ENCODE measurements at places on chromosomes 1 and 21.

GRCh38 chr1:246417813-246418564 is 89.1 kb downstream of the SMYD3 start:
- no peak for DNase-seq

- DNase-seq, result no peak
Measured at GRCh38 chr1:115768549-115768948, at the start of gene CASQ2. Gene CASQ2, minus strand, starts transcription at chr1:115768714. Its CDS starts 173 bp downstream, at chr1:115768541.

DNA sequence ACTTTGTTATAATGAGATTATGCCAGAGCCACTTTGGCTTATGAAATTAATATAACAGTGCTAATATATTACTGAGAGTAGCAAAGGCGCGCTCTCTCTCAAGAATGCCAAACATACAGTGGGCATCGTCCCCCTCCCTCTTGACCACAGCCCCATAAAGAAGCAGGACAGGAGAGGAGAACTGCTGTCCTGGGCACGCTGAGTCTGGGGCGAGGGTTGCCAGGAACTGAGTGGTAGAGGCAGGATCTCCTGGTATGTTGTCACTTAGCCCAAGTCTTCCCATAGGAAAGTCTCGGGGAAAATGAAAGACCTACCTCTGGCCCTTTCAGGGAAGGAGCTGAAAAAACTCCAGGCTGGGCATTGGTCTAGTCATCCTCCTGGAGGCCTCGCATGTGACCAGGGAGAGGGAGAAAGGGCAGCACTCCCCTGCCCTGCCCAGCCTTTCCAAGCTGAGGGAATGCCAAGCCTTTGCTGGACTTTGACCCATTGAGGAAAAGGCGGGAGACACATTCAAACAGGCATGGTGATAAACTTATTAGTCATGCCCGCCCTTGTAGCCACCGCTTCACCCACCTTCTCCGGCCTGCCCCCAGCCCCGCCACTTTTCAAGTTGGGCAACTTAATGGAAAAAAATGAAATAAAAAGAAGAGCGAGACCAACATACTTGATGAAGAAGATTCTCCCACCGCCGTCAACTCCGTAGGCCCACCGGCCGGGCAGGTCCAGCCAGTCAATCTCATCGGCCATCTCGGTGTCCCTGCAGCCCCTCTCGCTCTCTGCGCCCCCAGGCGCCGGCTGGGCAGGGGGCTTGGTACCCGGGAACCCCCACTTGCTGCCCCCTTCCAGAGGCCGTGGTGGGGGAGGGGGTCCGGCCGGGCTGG is 17.4 kb upstream of the PLEKHA6 start:
- no peak for DNase-seq

DNA sequence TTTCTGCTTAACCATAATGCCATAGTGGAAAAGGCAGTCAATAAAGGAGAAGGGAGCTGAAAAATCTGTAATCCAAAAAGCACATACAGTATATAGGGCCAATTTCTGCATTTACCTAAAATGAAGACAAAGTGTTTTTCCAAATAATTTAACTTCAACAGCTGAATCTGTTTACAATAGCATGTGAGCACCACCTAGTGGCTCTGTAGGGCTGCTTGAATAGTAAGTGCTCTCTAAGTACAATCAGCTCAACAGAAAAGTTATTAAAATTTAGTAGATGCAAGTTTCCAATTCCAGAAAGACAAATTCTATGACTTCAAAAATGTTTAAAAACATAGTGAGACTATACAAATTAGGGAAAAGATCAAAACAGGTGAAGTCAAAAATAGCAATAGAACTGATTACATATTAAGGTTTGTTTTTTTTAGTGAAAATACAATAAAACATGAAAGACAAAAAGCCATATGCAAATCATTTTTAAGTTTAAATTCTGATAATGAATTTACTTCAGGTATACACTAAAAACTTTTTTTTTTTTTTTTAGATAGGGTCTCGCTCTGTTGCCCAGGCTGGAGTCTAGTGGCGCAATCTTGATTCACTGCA is 220.0 kb downstream of the SETD4 start:
- DNase-seq, result peak; percentile 14

- DNase-seq, result no peak
Measured at GRCh38 chr1:239237912-239238311, 148.5 kb upstream of the CHRM3 start.

DNA sequence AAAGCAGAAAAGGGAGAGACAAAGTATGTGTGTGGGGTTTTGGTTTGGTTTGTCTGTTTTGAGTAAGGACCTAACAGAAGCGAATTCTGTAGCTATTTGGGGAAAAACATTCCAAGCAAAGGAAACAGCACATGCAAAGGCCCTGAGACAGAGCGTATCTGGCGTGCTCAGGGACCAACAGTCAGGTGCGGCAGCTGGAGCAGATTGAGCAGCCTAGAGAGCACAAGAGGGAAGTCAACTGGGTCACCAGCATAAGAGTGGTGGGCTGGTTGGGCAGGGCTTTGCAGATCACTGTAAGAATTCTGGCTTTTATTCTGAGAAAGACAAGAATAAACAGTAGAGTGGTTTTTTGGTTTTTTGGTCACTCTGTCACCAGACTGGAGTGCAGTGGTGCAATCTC is 11.8 kb downstream of the TGFBR3 start:
- DNase-seq, result no peak

- no peak for DNase-seq
Measured at GRCh38 chr1:173017792-173018191, 32.9 kb downstream of the TNFSF18 start.

DNA sequence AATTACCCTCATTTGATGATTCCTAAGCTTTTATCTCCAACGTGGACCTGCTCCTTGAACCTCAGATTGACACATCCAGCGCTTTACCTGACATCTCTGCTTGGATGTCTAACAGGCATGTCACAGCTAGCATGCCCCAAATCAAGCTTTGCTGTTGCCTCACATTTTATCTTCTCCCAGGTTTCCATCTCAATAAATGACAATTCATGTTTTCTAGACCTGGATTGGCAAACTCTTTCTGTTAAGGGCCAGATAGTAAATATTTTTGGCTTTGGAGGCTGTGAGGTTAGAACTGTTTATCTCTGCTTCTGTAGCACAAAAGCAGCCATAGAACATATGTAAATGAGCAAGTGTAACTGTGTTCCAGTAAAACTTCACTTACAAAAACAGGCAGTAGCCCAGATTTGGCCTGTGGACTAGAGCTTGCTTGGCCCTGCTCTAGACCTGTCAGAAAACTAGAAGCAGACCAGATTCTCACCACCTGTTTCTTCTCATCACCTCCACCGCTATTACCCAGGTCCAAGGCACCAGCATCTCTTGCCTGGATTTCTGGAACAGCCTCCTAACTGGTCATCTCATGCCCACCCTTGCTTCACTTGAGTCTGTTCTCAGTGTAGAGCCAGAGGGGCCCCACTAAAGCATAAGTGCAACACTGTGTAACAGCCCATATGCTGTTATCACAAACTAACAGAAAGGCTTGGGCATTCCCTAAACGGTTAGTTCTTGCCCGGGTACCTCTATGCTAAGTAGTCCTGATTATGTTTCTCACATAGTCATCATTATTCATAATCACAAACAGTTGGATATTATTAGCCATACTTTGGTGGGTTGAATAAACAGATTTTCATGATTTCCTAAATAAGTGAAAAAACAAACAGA is 42.3 kb downstream of the UBE4B start:
- no peak for DNase-seq

DNA sequence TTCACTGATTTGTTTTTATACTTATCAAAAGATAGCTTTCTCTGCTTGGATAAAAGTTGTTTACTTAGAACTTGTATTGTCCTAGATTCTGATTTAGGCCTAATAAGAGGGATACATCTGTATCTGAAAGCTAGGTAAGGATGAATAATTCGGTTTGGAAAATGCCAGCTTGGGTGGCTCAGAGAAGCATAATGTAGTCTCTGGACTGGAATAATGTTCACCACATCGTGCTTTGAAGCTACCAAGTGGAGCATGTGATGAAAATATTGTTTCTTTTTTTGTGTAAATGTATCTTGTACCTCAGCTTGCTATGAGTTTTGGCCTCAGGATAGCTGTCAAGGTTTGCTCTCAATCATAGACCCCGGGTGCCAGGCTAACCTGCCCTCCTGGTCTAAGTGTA is 49.2 kb downstream of the VPS13D start:
- no peak for DNase-seq

DNA sequence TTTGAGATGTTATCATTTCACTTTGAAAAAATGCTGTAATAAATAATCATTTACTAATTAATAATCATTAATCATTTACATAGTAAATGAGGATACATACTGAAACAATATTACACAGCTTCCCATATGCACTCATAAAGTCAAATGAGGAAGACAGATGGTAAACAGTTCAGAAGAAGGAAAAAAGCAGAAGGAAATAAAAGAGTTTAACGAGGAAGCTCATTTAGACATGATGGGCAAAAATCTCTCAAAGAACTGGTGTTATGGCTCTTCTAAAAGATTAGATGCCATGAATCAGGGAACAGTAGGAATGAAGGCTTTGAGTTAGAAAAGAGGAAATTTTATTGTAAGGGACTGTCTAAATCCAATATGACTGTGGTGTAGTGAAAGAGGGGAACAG is 347.6 kb downstream of the PTPRC start:
- no peak for DNase-seq

DNA sequence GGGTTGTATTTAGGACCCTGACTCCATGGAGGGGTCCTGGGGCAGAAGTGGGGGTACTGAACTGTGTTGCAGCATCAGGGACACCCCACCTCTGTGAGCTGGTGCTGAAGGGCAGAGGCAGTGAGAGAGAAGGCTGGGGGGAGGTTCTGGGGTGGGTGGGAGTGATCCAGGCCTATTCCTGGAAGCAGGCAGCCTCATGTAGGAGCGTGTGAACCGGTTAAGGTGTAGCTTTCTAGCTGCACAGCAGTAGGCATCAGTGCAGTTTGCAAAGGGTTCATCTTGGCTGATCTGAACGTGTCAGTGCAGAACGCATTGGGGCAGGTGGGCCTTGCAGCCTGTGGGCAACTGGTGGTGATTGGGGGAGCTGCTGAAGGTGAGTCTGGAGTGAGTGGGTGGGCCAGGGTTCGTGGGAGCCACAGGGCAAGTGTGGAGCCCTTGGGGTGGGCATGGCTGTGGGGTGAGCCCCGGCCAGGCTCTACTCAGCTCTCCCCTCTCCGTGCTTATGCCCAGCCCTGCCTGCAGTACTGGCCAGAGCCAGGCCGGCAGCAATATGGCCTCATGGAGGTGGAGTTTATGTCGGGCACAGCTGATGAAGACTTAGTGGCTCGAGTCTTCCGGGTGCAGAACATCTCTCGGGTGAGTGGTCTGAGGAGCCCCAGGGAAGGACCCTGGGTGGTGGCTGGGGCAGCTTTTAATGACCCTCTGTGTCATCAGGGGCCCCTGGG is 86.7 kb downstream of the PTPRU start:
- DNase-seq, result no peak

DNA sequence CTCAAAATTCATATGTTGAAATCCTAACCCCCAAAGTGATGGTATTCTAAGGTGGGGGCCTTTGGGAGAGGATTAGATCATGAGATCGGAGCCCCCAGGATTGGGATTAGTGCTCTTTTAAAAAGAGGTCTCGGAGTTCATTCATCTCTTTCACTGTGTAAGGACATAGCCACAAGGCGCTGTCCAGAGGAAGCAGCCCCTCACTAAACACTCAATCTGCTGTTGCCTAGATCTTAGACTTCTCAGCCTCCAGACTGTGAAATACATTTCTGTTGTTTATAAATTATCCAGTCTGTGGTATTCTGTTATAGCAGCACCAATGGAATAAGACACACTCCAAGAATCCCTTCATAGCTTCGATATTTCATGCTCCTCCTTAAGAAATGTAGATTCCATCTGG is 12.4 kb upstream of the TIAM1 start:
- no peak for DNase-seq

- DNase-seq, result no peak
Measured at GRCh38 chr1:198436276-198436675, 104.2 kb downstream of the ATP6V1G3 start.

GRCh38 chr1:244614113-244614836 is 38.7 kb upstream of the DESI2 start:
- no peak for DNase-seq
